Effector memory CD4-positive, alpha-beta T cell (primary cell): ENCODE measurements at places on chromosomes 13 and 19.

DNA sequence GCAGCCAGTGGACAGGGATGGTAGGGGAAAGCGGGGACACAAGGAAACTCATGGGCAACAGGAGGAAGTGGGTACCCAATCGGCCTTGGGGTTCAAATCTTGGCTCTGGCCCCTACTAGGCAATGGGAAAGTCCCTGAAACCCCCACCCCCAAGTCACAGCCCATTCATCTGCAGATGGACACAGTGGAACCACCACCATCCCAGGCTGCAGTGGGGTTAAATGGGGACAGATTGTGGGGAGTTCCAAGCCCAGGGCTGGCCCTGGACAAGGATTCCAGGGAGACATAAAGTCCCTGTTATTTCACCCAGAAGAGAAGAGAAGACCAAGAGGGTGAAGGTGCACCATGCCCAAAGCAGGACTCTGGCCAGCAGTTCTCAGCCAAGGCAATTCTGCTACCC, 48.5 kb downstream of the CPAMD8 start:
- DNase-seq, result no peak

GRCh38 chr19:17775991-17776803, 18.7 kb upstream of the B3GNT3 start:
- no peak for DNase-seq

DNA sequence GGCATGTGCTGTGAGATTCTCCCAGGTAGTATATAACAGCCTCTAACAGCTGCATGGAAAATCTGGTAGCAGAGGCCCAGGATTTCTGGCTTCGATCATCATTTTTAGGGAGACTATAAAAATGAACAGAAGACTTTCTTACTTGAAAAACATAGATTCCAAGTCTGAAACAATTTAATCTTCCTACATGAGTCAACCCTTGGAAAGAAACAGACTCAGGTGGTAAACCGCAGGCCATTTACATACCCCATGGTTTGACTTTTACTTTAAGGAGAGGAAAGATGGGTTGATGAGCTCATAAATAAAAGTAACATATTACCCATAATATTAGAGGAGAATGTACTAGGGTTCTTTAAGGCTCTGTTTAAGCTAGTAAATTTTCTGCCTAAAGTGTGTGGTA, 121.6 kb downstream of the CYSLTR2 start:
- no peak for DNase-seq

- no peak for DNase-seq
Measured at GRCh38 chr19:6481541-6482342, at the start of gene DENND1C. DENND1C (minus strand) TSS chr19:6481787; CDS start chr19:6481695, 92 bp downstream.

- no peak for DNase-seq
Measured at GRCh38 chr13:64278493-64278892, 2862.8 kb upstream of the PCDH20 start.

DNA sequence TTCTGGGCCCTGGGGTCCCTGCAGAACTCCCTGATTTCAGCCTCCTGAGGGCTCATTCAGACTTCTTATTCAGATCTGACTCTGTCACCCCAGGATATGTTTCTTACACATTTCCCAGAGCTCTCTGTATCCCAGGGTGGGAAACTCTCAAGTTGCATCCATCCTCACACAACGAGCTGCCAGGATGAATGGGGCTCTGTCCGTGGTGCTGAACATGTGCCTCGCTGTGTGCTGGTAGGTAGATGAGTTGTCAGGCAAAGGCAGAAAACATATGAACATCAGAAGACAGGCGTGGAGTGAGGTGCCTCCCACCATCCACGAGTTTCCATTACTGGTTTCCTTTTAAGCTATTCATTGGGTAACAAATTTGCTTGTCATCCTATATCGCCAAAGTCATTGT, 11.4 kb upstream of the IGFL1 start:
- no peak for DNase-seq

GRCh38 chr13:53214433-53214832, 185.8 kb downstream of the OLFM4 start:
- no peak for DNase-seq

GRCh38 chr13:98112456-98112855, 30.4 kb upstream of the FARP1 start:
- DNase-seq, result no peak

DNA sequence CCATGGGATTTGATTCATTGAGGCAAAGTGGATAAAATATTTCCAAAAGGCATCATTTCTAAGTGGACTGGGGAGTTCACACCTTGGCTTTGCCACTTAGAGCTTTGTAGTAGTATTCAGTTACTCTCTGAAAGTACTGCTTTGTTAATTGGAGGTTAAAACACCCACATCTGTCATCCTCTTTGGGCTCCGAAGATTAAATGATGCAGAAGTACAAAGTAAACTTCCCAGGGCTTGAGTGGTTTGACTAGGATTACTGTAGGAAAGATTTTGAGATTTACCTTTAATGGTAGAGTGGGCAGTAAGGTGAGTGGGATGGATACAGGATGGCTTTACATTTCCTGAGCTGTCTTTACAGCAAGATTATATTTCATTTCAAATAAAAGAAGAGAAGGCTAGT, 42.4 kb downstream of the WASF3 start:
- no peak for DNase-seq

- no peak for DNase-seq
Measured at GRCh38 chr13:59099182-59099974, 1064.3 kb downstream of the DIAPH3 start.

GRCh38 chr13:62564770-62565169, 1149.1 kb upstream of the PCDH20 start:
- DNase-seq, result no peak

- DNase-seq, result no peak
Measured at GRCh38 chr13:42740753-42741152, 40.6 kb upstream of the FAM216B start.

GRCh38 chr19:47226426-47227351, 4.3 kb downstream of the BBC3 start:
- DNase-seq, result no peak

DNA sequence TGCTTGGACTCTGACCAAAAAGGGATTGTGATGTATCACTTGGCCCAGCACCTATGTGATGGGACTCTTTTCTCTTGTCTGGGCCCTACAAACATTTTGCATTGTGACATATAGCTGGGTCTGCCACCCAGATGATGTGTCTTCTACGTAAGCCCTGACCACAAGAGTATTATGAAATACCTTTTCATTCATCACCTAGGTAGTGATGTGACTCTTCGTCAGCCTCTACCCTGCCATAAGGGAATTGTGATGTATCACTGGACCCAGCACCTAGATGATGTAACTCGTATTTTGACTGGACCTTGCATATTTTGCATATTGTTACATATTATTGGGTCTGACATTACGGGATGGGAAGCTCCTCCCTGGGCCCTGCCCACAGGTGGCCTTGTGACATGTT, 29.7 kb upstream of the ZNF681 start:
- DNase-seq, result no peak

DNA sequence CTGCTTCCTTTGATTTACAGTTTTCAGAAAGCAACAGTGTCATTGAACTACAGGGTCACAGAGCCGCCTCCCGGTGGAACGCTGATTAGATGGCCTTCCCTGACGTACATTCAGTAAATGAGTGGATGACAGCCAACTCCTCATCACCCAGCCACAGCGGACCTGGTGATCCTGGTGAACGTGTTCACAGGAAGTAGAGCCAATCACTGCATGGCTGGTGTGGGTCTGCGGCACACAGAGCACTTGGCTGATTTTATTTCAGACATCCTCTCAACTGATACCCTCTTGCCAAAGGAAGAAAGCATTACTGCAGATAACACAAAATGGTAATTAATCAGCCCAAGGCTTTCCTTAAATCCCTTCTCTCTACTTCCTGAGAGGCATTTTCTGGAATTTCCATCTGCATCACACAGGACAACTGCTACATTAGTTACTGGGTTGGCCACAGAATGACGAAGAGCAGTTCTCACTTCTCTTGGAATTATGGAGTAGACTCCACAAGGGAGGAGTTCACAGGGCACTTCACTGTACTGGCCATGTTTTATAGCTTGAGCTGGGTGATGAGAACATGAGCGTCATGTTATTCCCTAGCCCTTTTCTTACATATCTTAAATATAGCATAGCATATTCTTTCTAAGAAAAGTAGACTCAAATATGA, 84.0 kb upstream of the SLC7A1 start:
- DNase-seq, result no peak

- no peak for DNase-seq
Measured at GRCh38 chr13:109043636-109044035, 414.2 kb downstream of the MYO16 start.

DNA sequence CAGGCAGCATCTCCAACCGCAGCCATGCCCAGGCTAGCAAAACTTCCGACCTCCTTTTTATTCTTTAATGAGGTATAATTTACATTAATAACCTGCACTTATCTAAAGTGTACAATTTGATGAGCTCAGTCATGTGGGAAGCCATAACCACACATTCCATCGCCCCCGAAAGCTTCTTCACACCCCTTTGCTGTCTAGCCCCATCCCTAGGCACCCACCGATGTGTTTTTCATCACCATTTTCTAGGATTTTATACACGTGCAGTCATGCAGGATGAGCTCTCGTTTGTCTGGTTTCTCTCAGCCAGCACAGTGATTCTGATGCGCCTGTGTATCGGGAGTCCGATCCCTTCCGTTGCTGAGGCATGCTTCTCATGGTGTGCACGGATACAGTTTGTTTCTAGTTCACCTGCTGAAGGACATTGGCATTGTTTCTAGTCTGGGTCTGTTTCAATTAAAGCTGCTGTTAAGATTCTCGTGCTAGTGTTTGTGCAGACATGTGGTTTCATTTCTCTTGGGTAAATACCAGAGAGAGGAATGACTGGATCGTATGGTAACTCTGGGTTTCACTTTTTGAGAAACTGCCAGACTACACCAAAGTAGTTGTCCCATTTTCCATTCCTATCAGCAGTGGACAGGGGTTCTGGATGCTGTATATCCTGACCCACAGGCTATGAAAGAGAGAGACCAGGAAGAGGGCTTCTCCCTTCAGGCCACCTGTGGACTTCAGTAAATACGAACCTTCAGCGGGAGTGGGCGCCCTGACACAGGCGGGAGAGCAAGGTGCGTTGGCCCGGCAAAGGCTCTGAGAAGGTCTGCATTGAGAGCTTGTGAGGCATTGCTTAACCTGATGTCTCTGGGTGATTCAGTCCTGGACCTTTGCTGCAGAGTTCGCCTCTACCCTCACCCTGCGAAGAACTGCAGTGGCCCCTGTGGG, 4.9 kb downstream of the AP1M1 start:
- no peak for DNase-seq

DNA sequence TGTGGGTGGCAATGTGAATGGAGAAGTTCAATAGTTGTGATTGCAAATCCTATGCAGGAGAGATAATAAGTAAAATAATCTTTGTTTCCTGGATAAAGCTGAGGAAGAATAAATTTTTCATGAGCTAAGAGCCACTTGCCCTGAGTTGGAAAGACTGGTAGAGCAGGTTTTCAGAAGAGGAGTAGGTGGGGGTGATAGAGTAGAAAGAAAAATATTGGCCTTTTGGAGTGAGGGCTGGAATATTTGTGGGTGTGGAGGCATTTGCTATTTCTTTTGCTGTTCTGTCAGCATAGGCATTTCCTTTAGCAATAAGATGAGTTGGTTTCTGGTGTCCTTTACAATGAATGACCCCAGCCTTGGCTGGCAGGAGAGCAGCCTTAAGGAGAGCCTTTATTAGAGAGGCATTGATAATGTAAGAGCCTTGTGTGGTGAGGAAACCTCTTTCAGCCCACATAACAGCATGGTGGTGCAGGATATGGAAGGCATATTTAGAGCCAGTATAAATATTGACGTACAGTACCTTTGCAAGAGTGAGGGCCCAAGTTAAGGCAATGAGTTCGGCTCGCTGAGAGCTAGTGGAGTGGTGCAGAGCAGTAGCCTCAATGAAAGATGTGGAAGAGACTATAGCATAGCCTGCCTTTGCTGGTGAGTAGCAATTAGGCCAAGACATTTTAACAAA, 11.6 kb upstream of the ZNF431 start:
- no peak for DNase-seq

- no peak for DNase-seq
Measured at GRCh38 chr13:41470196-41470595, 12.8 kb downstream of the RGCC start.

DNA sequence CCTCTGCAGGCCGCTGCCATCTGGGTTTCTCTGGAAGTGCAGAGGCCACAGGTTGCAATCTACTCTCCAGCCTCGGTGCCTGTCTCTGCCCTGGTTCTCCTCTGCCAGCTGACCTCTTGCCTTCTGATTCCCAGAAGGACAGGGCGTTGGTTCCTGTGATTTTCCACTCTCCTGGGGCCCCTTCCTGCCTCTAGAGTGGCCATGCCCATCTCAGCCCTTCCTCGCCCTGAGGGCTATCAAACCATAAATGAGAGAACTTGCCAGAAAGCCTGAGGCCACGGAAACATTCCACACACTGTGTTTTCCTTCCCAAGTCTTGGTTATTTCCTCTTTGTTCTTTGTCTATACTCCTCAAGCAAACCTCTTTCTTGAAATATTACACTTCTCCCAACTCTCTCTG, 146.2 kb downstream of the SHISA2 start:
- no peak for DNase-seq

DNA sequence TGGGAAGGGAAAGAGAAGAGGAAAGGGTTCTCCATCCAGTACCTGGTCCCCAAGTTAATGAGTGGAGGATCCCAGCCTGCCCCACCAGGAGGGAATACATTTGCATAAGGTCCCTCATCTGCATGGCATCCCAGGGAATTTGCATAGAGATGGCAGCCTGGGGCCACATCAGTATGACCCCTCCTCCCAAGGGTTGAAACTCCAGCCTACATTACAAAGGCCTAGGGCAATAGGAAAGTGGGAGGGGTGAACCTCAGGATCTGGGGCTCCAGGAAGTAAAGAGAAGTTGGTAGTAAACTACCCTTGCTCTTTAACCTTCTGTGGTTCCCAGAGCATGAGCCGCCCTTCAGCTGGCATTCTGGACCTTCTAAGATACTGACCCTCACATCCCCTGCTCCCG, 6.8 kb upstream of the NECTIN2 start:
- DNase-seq, result no peak

DNA sequence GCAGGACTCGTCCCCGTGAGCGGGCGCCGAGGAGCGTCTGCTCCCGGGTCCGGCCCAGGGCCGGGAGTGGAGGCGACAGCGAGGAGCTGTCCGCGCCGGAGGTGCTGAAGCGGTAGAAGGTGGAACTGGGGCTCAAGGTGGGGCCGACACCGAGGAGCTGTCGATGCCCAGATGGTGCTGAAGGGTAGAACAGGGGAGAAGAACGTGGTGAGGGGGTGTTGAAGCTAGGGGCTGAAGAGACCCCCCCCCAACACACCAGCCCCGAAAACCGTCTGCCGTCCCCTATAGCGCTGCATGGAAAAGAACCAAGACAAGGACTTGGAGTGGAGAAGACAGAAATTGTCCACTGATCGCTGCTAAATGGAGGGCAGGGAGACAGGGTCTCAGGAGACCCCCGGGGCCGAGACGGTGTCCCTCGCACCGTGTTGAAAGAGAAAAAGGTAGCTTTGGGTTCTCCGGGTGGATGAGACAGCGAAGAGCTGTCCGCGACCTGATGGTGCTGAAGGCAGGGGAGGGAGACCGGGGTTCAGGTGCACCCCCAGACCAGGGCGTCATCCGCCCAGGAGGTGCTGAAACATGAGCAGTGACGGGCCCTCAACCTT, 7.1 kb upstream of the PDE4C start:
- peak; percentile 30 for DNase-seq

- DNase-seq, result no peak
Measured at GRCh38 chr13:64778002-64778401, 2452.1 kb downstream of the PCDH9 start.
